ENCODE measurements at places on chromosomes 5 and 9. TPM values are rescaled to one million over a fixed set of nuclear protein-coding genes. Genes with fewer than 3 reads are reported as not detected.

DNA sequence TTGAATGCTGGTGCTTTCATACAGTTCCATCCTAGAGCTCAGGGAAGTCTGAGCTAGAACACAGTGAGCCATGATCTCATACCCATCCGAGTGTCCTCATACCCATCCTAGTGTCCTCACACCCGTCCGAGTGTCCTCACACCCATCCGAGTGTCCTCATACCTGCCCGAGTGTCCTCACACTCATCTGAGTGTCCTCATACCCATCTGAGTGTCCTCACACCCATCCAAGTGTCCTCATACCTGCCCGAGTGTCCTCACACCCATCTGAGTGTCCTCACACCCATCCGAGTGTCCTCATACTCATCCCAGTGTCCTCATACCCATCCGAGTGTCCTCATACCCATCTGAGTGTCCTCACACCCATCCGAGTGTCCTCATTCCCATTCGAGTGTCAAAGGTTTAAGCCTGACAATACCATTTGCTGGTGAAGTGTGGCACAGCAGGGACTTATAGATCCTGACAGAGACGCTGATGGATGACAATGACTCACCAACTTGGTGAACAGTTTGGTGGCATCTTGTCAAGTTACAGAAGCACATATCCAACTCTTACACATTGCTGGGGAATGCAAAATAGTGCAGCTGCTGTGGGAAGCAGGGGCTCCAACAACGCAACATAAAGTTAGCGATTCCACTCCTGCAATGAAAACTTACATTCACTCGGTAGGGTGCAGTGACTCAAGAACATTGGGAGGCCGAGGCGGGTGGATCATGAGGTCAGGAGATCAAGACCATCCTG is 77.0 kb upstream of the COL5A1 start:
- no peak overlapping the region for H3K27ac ChIP-seq
- H3K4me3 ChIP-seq: no peak overlapping the region
- H3K27me3 ChIP-seq: no peaks in the 10 kb centered on the region
- no peaks in the 10 kb centered on the region for H3K4me1 ChIP-seq

- no peak overlapping the region for H3K4me3 ChIP-seq
- H3K27me3 ChIP-seq: peaks cover 14% of the 10 kb centered on the region
- H3K4me1 ChIP-seq: peaks cover 8% of the 10 kb centered on the region
- H3K27ac ChIP-seq: no peak overlapping the region
- DNase-seq: no peak
Measured at GRCh38 chr9:19496321-19497050, 87.7 kb downstream of the ACER2 start.

- H3K27me3 ChIP-seq: no peaks in the 10 kb centered on the region
- peaks cover 17% of the 10 kb centered on the region for H3K36me3 ChIP-seq
- H3K4me3 ChIP-seq: no peak overlapping the region
- peaks cover 25% of the 10 kb centered on the region for H3K4me1 ChIP-seq
Measured at GRCh38 chr9:100101608-100102007, 2.6 kb downstream of the INVS start.

GRCh38 chr9:127887792-127888191 is 10.3 kb upstream of the AK1 start:
- no peak overlapping the region for H3K27ac ChIP-seq
- H3K27me3 ChIP-seq: no peaks in the 10 kb centered on the region
- no peak for DNase-seq
- H3K36me3 ChIP-seq: peaks cover 53% of the 10 kb centered on the region
- peaks cover 18% of the 10 kb centered on the region for H3K4me1 ChIP-seq
- no peak overlapping the region for H3K4me3 ChIP-seq

- no peaks in the 10 kb centered on the region for H3K36me3 ChIP-seq
- no peaks in the 10 kb centered on the region for H3K4me1 ChIP-seq
- H3K27me3 ChIP-seq: no peaks in the 10 kb centered on the region
- no peak overlapping the region for H3K27ac ChIP-seq
Measured at GRCh38 chr5:31122998-31123951, 70.2 kb upstream of the CDH6 start.

GRCh38 chr5:113735751-113736150 is 222.3 kb downstream of the YTHDC2 start:
- no peaks in the 10 kb centered on the region for H3K27me3 ChIP-seq
- H3K4me3 ChIP-seq: no peak overlapping the region
- no peaks in the 10 kb centered on the region for H3K36me3 ChIP-seq
- DNase-seq: no peak
- H3K27ac ChIP-seq: no peak overlapping the region

- no peak overlapping the region for H3K4me3 ChIP-seq
- DNase-seq: no peak
- H3K36me3 ChIP-seq: no peaks in the 10 kb centered on the region
- no peak overlapping the region for H3K27ac ChIP-seq
Measured at GRCh38 chr5:169298193-169298592, 2.7 kb downstream of the SLIT3 start.

- H3K4me1 ChIP-seq: peaks cover 2% of the 10 kb centered on the region
- H3K4me3 ChIP-seq: no peak overlapping the region
- no peak overlapping the region for H3K27ac ChIP-seq
- DNase-seq: no peak
Measured at GRCh38 chr5:75496026-75496425, 15.4 kb downstream of the CERT1 start.

DNA sequence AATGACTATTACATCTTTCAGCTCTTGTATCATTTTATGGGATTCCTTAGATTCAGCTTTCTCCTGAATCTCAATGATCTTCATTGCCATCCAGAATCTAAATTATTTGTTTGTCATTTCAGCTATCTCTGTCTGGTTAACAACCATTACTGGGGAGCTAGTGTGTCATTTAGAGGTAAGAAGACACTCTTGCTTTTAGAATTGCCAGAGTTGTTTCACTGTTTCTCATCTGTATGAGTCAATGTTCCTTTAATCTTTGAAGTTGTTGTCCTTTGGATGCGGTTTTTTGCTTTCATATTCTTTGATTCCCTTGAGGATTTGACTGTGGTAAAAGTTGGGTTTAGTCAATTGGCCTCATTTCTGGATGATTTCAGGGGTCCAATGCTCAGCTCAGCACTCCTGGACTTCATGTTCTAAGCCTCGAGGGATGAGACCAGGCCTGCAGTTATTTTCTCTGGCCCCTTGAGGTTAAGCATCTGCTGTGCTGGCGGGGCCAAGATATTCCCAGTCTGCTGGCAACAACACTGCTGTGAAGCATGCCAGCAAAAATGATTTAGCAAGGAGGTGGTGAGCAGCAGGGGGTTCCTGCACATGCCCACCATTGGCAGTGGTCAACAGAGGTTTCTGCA is 102.4 kb upstream of the PCSK5 start:
- H3K27ac ChIP-seq: no peak overlapping the region
- no peaks in the 10 kb centered on the region for H3K36me3 ChIP-seq
- H3K4me1 ChIP-seq: no peaks in the 10 kb centered on the region
- no peak for DNase-seq
- H3K27me3 ChIP-seq: no peaks in the 10 kb centered on the region

DNA sequence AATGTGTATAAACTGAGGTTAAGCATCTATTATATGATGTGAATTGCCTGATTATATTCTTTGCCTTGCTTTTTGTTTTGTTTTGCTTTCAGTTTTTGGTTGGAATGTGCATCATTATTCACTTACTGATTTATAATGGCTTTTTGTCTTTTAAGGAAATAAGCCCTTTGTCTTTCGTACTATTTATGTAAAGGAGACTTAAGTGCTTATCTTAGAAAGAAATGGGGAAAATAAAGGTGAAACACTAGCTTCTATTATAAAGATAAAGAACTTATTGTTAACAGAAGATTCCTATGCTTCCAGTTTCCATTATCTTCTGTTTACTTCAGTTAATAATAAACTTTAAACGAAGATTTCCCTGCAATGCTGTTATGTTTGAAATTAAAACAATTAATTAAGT is 23.3 kb downstream of the COX7C start:
- H3K4me3 ChIP-seq: no peak overlapping the region
- H3K4me1 ChIP-seq: no peaks in the 10 kb centered on the region
- no peak for DNase-seq
- H3K27me3 ChIP-seq: peaks cover 6% of the 10 kb centered on the region

DNA sequence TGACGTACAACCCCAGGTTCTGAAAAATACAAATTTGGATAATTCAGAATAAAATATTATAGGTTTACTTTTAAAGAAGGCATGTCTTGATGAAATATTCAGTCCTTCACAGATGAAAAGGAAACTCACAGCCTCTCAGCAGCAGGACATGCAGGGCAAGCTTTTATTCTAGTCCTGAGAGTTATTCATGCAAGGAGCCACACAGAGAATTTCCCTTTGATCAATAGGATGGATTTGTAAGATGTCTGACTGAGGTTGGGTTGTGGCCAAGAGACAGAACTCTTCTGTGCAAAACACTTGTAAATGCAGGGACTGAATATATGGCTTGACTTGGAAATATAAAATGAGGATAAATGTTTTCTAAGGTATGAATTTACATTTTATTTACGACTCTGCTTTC is 48.8 kb upstream of the TBCA start:
- H3K4me1 ChIP-seq: no peaks in the 10 kb centered on the region
- H3K27me3 ChIP-seq: peaks cover 5% of the 10 kb centered on the region
- no peak for DNase-seq

DNA sequence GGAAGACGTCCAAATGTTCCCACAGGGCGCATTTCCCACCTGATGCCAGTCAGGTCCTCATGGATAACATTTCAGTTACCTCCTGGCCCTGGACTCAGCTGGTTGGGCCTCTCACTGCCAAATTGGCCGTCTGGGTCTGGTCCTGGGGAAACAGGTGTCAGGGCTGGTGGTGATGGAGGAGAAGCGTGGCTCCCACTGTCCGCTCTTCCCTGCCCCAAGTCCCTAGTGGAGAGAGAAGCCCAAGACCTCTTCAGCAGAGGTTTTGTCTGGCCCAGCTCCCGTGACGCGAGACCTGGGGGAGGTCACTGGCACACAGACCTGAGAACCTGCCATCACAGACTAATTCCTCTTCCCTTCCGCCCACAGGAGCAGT is 27.8 kb upstream of the PRDM12 start:
- peaks cover 64% of the 10 kb centered on the region for H3K36me3 ChIP-seq
- no peak overlapping the region for H3K27ac ChIP-seq

- H3K27ac ChIP-seq: no peak overlapping the region
- no peaks in the 10 kb centered on the region for H3K36me3 ChIP-seq
- no peak for DNase-seq
- no peak overlapping the region for H3K4me3 ChIP-seq
- peaks cover 6% of the 10 kb centered on the region for H3K27me3 ChIP-seq
Measured at GRCh38 chr5:74174366-74174765, 466.2 kb downstream of the ENC1 start.

Gene SH2D3C
- 51.8 TPM for total RNA-seq

Gene CNTLN
- 0.46 TPM for total RNA-seq

Gene COL23A1
- not detected for total RNA-seq

Gene TAF11L10
- not detected for total RNA-seq

Gene ZER1
- 24.0 TPM for total RNA-seq

Gene LCN9
- not detected for total RNA-seq

Gene OR4F3
- total RNA-seq: not detected

Gene SDHA
- total RNA-seq: 90.5 TPM
